ENCODE measurements at places on chromosomes 6 and 20. TPM values are rescaled to one million over a fixed set of nuclear protein-coding genes. Genes with fewer than 3 reads are reported as not detected.
A peak's percentile ranks its signal among the peaks of the same experiment; 100 is the strongest.

The DNAH8 gene
- not detected for total RNA-seq

The PCMTD2 gene
- 34.3 TPM for total RNA-seq

The MAN1A1 gene
- total RNA-seq, result 33.4 TPM

The SOX4 gene
- 3.0 TPM for total RNA-seq

The EYA2 gene
- not detected for total RNA-seq

The TRIM38 gene
- 5.9 TPM for total RNA-seq

The SIRPG gene
- total RNA-seq, result not detected

The IDH3B gene
- 91.1 TPM for total RNA-seq

The SLC32A1 gene
- total RNA-seq, result not detected

The NOX3 gene
- not detected for total RNA-seq

The KCNK16 gene
- not detected for total RNA-seq

DNA sequence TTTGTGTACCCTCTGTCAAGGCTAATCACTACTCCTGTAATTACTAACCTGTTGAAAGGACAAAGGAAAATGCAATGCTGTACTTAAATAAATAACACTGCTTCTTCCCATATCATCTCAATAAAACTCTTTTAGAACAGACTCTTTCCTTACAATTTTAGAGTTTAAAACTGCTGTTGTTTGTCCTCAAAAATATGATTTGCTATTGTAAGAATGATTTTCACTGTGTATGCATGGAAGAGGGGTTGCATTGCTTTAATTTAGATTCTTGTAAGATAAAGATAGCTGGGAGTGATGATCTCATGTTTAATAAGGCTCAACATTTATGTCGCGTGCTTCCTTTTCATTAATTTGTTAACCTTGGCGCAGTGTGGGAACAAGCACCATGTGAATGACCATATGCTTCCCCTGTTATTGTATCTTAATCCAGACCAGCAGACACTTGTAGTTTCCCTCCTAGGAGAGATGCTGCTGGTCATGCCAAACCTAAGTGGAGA is 89.8 kb upstream of the ATXN1 start:
- H3K27me3 ChIP-seq, result no peaks in the 10 kb centered on the region
- H3K4me1 ChIP-seq, result peaks cover 9% of the 10 kb centered on the region
- no peaks in the 10 kb centered on the region for H3K36me3 ChIP-seq

- peaks cover 7% of the 10 kb centered on the region for H3K4me1 ChIP-seq
- H3K27me3 ChIP-seq, result peaks cover 19% of the 10 kb centered on the region
- peak; percentile 83 for DNase-seq
- H3K4me3 ChIP-seq, result peak overlapping the region; percentile 75
- peak overlapping the region; percentile 63 for H3K27ac ChIP-seq
Observed at GRCh38 chr6:166097914-166098522, 69.6 kb downstream of the TBXT start.

DNA sequence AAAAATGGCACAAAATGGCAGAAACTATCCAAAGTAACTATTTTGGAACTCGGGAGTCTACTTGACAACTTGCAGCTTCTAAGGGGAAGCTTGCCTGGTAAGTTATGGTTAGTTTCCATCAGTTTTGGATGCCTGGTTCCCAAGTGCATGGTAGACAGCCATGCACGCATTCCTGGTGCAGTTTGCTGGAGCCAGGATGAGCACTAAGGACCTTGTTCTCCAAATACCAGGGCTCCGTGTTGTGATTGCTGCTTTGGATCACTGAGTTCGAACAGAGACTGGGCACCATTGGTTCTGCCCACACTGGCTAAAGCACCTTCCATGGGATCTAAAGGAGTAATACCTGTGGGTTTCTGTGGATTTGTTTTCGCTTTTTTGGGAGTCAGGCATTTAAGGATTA is 103.7 kb downstream of the FAM120B start:
- peaks cover 20% of the 10 kb centered on the region for H3K4me1 ChIP-seq
- no peak overlapping the region for H3K27ac ChIP-seq
- H3K27me3 ChIP-seq, result no peaks in the 10 kb centered on the region
- H3K4me3 ChIP-seq, result no peak overlapping the region
- no peak for DNase-seq
- H3K36me3 ChIP-seq, result 0 out of 2 replicates have a peak, but pooled peaks cover 4% of the 10 kb centered on the region

GRCh38 chr6:11971154-11971553 is 41.0 kb upstream of the HIVEP1 start:
- peak overlapping the region; percentile 84 for H3K27ac ChIP-seq
- H3K4me3 ChIP-seq, result peak overlapping the region; percentile 22
- peaks cover 57% of the 10 kb centered on the region for H3K4me1 ChIP-seq
- DNase-seq, result peak; percentile 88

- no peaks in the 10 kb centered on the region for H3K4me1 ChIP-seq
- no peak overlapping the region for H3K27ac ChIP-seq
- H3K4me3 ChIP-seq, result no peak overlapping the region
- peaks cover 7% of the 10 kb centered on the region for H3K27me3 ChIP-seq
- no peaks in the 10 kb centered on the region for H3K36me3 ChIP-seq
- DNase-seq, result no peak
Observed at GRCh38 chr20:63357921-63358905, 2.9 kb downstream of the CHRNA4 start.

- H3K27me3 ChIP-seq, result no peaks in the 10 kb centered on the region
- H3K4me3 ChIP-seq, result no peak overlapping the region
- no peaks in the 10 kb centered on the region for H3K36me3 ChIP-seq
- H3K27ac ChIP-seq, result no peak overlapping the region
- peaks cover 12% of the 10 kb centered on the region for H3K4me1 ChIP-seq
- DNase-seq, result peak; percentile 29
Observed at GRCh38 chr6:100103931-100104330, 109.9 kb upstream of the MCHR2 start.

GRCh38 chr6:73942592-73943186 is 246.7 kb downstream of the CD109 start:
- no peak overlapping the region for H3K4me3 ChIP-seq
- no peaks in the 10 kb centered on the region for H3K27me3 ChIP-seq
- H3K36me3 ChIP-seq, result no peaks in the 10 kb centered on the region

GRCh38 chr6:44627091-44627882 is 239.8 kb downstream of the CDC5L start:
- no peaks in the 10 kb centered on the region for H3K4me1 ChIP-seq
- no peaks in the 10 kb centered on the region for H3K27me3 ChIP-seq
- DNase-seq, result no peak
- no peak overlapping the region for H3K27ac ChIP-seq

GRCh38 chr6:104860221-104860620 is 502 bp upstream of the HACE1 start:
- DNase-seq, result peak; percentile 3
- H3K4me1 ChIP-seq, result peaks cover 12% of the 10 kb centered on the region
- H3K27ac ChIP-seq, result peak overlapping the region; percentile 47
- no peaks in the 10 kb centered on the region for H3K36me3 ChIP-seq
- no peaks in the 10 kb centered on the region for H3K27me3 ChIP-seq
- H3K4me3 ChIP-seq, result peak overlapping the region; percentile 80

- no peaks in the 10 kb centered on the region for H3K27me3 ChIP-seq
- no peaks in the 10 kb centered on the region for H3K36me3 ChIP-seq
- no peak overlapping the region for H3K27ac ChIP-seq
- DNase-seq, result no peak
- no peak overlapping the region for H3K4me3 ChIP-seq
Observed at GRCh38 chr6:139008117-139008516, 20.1 kb upstream of the REPS1 start.

DNA sequence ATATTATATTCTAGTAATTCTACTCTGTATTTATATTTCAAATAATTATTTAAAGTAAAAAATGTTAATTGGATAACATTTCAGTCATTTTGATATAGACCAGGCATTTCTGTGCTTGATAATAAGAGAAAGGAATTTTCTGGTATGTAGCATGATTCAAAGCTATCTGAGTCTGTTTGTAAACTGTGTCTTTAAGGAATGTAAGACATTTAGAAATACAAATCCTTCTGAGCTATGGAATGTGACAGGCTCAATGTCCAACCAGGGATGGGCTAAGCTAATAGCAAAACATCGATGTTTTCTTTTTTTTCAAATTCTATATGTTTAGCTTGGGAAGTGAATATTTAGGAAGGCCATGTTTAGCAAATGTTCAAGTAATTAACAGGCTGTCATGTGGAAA is 41.5 kb upstream of the FAM83B start:
- H3K27me3 ChIP-seq, result no peaks in the 10 kb centered on the region
- H3K27ac ChIP-seq, result no peak overlapping the region
- H3K4me1 ChIP-seq, result peaks cover 11% of the 10 kb centered on the region
- H3K36me3 ChIP-seq, result no peaks in the 10 kb centered on the region

DNA sequence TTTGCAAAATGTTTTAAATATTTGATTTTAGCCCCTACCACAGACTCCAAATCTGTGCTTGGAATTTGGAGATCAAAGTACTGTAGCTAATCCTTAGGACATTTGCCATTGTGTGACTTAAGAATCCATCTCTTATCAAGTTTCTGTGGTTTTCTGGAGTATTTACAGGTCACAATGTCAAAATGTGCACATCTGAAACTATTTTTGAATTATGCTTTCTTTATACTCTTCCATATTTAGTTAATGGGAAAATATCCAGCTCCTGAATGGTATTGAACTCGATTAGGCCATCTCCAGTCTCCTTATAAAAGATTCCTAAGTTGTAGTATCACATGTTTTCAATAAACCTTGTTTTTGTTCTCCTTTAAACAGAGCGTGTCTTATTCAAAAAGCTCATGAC is 162.5 kb downstream of the KHDC1L start:
- no peaks in the 10 kb centered on the region for H3K27me3 ChIP-seq
- H3K27ac ChIP-seq, result no peak overlapping the region
- peaks cover 29% of the 10 kb centered on the region for H3K4me1 ChIP-seq
- DNase-seq, result no peak

GRCh38 chr6:1538810-1539478 is 70.8 kb upstream of the FOXC1 start:
- H3K27ac ChIP-seq, result no peak overlapping the region
- DNase-seq, result peak; percentile 4
- H3K27me3 ChIP-seq, result no peaks in the 10 kb centered on the region
- H3K4me3 ChIP-seq, result no peak overlapping the region
